ENCODE measurements at places on chromosomes 11 and 22.

DNA sequence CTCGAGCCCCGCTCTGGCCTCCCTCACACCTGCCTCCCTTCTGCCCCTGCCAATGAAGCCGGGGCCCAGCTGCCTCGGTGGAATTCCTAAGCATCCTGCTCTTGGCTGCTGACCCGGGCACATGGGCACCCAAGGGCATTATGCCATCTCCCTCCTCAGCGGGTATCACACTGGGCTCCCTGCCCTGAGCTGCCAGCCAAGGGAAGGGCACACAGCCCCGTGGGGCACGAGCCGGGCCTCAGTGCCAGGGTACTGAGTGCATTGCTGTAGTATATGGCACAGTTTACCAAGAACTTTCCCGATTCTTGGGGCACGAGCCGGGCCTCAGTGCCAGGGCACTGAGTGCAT, 43.8 kb upstream of the JAM3 start:
- DNase-seq, result no peak

- DNase-seq, result no peak
Observed at GRCh38 chr22:47275605-47276449, 513.4 kb downstream of the TBC1D22A start.

- DNase-seq, result no peak
Observed at GRCh38 chr11:116865696-116866095, 28.3 kb upstream of the APOA1 start.

- DNase-seq, result no peak
Observed at GRCh38 chr11:130458410-130458729, 9.9 kb downstream of the ADAMTS15 start.

DNA sequence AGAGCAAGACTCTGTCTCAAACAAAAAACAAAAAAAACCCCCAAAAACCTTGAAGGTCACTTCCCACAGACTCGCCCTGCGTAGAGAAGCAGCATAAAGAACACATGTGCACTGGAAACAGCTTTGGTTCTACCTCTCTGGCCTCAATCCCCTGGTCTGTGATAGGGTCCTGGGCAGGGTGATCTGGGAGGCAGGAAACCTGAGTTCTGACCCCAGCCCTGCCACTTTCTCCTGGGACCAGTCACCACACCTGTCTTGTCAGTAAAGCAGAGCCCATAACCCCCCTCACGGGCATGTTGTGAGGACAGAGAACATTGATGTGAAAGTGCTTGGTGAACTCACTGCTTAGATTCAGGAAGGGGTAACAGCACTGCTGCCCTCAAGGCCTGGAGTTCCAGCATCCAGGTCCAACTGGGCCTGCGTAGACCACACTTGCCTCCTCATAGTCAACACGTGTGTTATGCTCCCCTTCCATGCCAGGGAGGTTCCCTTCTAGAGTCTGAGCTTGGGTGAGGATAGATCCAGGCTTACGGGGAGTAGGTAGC, 11.4 kb downstream of the UCP2 start:
- DNase-seq, result peak; percentile 78

Measured in DMS53 (cell line).